ENCODE measurements at places on chromosomes 13 and 19. TPM values are rescaled to one million over a fixed set of nuclear protein-coding genes. Genes with fewer than 3 reads are reported as not detected.

The DAPK3 gene
- 197 TPM for total RNA-seq

The FXYD3 gene
- total RNA-seq = 0.49 TPM

The PIK3R2 gene
- total RNA-seq = 14.1 TPM

The CYP4F8 gene
- total RNA-seq = not detected

The PSG6 gene
- not detected for total RNA-seq

DNA sequence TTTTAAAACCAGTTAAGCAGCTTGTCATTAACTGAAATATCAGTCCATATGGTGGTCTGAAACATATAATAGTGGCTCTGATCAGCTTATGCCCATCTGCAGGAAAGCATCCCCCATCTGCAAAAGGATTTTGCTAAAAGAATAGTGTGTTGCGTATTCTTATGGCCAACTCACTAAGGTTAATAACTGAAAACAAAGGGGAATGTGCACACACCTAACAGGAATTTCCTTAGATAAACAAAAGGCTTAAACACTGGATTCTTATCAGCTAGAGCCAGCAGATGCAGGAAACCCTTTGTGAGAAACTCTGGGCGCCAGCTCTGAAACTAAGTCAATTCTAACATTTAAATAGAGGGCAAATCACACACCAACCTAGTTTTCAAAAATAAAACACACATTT, 22.1 kb downstream of the VPS36 start:
- no peaks in the 10 kb centered on the region for H3K4me1 ChIP-seq
- H3K27me3 ChIP-seq = no peaks in the 10 kb centered on the region
- no peak for DNase-seq
- no peak overlapping the region for H3K27ac ChIP-seq
- H3K36me3 ChIP-seq = no peaks in the 10 kb centered on the region

DNA sequence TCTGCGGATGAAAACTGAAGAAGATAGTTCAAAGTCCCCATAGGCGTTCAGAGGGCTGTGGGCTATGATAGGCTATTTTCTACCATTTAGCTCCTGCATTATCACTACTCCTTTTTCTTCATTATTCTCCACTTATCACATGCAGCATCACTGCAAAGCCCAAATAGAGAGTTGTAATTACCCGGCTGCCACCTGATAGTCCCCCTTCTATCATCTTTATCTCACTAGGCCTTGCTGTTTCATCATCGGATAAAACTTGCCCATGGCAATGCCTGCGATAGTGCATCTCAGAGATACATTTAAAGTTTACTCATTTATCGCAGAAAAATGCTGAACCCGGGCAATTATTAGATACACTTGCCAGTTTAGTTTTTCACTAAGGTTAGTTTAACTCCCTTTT, 82.9 kb upstream of the SOX21 start:
- no peaks in the 10 kb centered on the region for H3K36me3 ChIP-seq
- H3K27me3 ChIP-seq = no peaks in the 10 kb centered on the region
- no peak for DNase-seq
- no peak overlapping the region for H3K4me3 ChIP-seq
- H3K4me1 ChIP-seq = no peaks in the 10 kb centered on the region

- H3K4me1 ChIP-seq = no peaks in the 10 kb centered on the region
- no peak for DNase-seq
- no peaks in the 10 kb centered on the region for H3K27me3 ChIP-seq
- H3K27ac ChIP-seq = no peak overlapping the region
- no peak overlapping the region for H3K4me3 ChIP-seq
Observed at GRCh38 chr19:43674596-43674995, 4.6 kb upstream of the PLAUR start.

DNA sequence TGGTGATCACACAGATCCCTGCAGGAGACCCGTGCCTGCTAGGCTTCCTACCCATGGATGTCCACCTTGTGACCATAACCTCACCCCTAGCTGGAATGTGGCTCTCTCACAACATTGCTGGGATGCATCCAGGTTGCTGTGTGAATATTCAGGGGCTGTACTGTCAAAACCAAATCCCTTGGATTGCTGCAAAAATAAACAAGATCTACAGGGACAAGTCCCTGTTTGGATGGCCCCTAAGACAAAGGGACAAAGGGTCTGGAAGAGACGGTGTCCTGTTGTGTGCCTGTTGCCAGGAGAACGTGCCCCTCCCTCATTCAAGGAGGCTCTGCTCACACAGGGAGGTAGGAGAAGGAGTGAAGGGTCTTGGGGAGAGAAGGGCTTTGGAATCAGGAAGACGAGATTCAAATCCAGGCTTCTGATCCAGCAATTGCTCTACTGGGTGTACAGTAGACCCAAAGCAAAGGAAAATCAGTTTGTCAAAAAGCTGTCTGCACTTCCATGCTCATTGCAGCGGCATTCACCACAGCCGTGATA, 89.2 kb upstream of the WASF3 start:
- H3K36me3 ChIP-seq = no peaks in the 10 kb centered on the region
- no peak for DNase-seq
- H3K4me1 ChIP-seq = no peaks in the 10 kb centered on the region
- H3K27ac ChIP-seq = no peak overlapping the region

DNA sequence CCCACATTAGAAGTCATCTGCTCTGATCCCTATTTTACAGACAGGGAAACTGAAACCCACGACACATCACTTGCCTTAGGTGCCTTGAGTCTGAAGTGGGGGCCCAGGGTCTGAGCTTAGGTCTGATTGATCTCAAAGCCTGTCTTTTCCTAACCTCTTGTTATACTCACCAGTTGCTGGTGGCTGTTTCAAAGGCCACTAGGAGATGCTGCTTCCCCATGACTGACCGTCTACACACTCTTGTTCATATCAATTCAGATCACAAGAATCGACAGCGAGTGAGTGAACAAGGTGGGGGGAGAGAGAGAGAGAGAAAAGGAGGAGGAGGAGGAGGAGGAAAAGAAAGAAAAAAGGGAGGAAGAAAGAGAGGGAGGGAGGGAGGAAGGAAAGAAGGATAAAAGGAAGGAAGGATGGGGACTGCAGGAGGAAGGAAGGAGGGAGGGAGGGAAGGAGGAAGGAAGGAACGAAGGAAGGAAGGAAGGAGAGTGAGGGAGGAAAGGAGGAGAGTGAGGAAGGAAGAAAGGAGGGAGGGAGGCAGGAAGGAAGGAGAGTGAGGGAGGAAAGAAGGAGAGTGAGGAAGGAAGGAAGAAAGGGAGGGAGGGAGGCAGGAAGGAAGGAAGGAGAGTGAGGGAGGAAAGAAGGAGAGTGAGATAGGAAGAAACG, 3.3 kb downstream of the OR10H1 start:
- H3K4me1 ChIP-seq = no peaks in the 10 kb centered on the region
- H3K27ac ChIP-seq = no peak overlapping the region
- H3K27me3 ChIP-seq = no peaks in the 10 kb centered on the region
- H3K4me3 ChIP-seq = no peak overlapping the region
- no peak for DNase-seq

- peaks cover 10% of the 10 kb centered on the region for H3K36me3 ChIP-seq
- DNase-seq = peak; percentile 96
- no peaks in the 10 kb centered on the region for H3K27me3 ChIP-seq
- H3K4me3 ChIP-seq = peak within 1 kb of the TSS; percentile 75
- peaks cover 1% of the 10 kb centered on the region for H3K4me1 ChIP-seq
- peak within 1 kb of the TSS; percentile 58 for H3K27ac ChIP-seq
Observed at GRCh38 chr19:51887522-51888498, at the start of gene ZNF577. ZNF577 (minus strand) TSS chr19:51887951; CDS start chr19:51880382, 7,569 bp downstream.

- H3K4me1 ChIP-seq = no peaks in the 10 kb centered on the region
- H3K36me3 ChIP-seq = no peaks in the 10 kb centered on the region
- no peaks in the 10 kb centered on the region for H3K27me3 ChIP-seq
- peak overlapping the region; percentile 49 for H3K4me3 ChIP-seq
- DNase-seq = peak; percentile 99
Observed at GRCh38 chr19:2269244-2270156, 12.5 kb downstream of the PEAK3 start.
